ENCODE measurements at places on chromosomes 11 and 22.

- no peak for DNase-seq
Observed at GRCh38 chr11:61826930-61827570, 1.1 kb upstream of the FADS2 start.

DNA sequence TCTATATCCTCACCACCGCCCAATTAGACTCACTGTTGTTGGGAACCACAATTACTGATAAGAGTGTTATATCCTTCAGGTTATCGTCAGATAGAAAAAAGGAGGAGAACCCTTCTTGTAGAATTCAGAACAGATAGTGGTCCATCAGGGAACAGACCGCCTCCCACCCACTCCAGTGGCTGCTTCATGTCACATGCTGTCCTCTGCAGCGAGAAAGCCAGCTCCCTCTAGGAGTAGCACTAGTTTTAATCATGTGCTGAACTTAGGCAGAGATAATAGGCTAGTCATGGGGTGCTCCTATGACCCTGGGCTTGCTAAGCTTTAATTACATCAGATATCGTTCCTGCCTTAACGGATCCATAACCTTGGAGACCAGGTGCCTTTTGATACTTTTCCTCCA lies 51.5 kb upstream of the RAB1B start:
- DNase-seq: no peak

DNA sequence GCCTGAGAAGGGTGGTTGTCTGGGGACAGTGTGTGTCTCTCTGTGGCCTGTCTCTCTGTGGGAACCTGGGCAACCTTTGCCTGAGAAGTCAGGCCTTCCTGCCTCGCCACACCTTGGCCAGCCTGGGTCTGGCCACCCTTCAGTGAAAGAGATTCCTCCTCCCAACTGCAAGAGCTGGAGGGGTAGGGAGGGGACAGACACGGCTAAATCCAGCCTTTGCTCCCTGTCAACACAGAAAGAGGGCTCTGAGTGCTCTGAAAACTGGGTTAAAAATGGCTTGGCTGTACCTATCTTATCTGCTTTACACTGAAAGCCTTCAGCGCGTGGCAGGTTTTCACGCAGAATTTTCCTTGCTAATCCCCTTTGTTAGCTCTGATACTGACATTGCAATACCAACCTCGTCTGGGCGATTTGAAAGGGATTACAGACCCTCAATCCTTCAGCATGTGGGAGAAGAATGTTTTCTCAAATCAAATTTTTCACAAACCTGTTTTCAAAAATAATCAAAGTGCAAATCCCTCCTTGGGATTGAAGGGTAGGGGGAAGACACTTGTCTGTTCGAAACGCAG lies 163.7 kb downstream of the DSCAML1 start:
- no peak for DNase-seq

DNA sequence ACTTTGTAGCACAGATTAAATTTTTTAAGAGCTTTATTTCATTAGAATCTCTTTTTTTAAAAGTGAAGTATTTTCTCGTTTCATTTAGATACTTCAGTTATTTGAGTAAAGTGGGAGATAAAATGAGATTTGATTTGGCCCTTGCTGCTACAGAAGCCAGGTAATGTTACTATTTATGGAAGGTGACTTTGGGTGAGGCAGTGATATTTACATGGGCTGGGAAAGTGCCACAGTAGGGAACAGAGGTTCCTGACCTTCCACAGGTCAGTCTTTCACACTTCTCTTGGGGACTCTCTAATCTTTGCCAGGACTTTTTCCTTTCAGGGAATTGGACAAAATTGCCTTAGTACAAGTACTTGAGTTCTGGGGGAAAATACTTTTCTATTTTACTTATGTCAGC lies 20.4 kb downstream of the CTR9 start:
- no peak for DNase-seq

DNA sequence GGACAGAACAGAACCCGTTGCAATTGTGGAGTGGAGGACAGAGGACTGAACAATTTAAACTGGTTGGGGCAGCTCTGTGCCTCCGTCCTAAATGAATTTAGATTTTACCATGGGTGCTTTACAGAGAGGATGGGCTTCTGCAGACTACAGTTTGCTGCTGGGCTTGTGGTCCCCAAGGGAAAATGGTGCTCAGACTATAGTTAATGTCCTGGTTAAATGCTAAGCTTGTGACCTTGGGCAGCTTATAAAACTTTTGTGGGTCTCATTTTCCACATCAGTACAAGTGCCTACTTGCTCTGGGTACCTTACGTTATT lies 355.2 kb upstream of the NARS2 start:
- no peak for DNase-seq

- no peak for DNase-seq
Observed at GRCh38 chr11:123700772-123701171, 40.7 kb downstream of the ZNF202 start.

DNA sequence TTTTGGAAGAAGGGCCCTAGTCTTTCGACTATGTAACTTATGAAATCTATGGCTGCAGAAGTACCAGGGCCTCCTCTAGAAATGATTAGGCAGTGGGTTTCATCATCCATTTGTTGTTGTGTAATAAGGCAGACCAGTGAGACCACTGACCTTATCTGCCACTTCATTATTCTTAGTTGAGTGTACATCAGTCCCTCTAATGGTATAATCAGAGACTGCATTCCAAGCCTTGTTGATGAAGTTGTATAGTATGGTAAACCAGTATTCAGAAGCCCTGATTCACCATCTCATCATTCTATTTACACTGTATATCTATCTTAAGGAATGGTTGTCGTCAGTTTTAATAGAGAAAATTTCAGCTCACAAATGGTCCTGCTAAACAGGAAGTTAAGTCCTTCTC lies 32.2 kb upstream of the GRIA4 start:
- DNase-seq: no peak

DNA sequence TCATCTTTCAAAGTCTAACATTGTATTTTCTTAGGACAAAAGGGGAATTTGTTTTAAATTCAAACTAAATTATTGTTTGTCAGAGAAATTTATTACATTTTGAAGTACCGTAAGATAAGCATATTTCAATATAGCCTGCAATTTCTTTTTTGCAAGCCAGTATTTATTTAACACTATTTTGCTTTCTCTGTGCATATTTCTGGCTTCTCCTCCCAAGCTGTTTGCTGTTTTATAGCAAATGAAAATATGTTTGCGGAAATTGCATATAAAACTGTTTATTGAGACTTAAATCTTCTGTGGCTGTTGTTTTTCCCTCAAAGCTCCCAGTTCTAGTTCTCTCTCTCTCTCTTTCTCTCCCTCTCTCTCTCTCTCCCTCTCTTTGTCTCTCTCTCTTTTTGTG lies 866.8 kb downstream of the FAM181B start:
- no peak for DNase-seq

DNA sequence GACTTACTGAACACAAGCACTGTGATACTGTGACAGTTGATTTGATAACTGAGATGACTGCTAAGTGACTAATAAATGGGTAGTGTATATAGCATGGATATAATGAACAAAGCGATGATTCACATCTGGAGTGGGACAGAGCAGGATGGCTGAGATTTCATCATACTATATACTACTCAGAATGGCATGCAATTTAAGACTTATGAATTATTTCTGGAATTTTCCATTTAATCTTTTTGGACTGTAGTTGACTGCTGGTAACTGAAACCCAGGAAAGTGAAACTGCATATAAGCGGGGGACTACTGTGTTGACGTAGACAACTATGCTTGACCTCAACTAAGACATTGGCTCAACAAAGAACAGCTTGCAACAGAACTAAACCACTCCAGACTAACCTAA lies 20.0 kb upstream of the NUCB2 start:
- DNase-seq: no peak

DNA sequence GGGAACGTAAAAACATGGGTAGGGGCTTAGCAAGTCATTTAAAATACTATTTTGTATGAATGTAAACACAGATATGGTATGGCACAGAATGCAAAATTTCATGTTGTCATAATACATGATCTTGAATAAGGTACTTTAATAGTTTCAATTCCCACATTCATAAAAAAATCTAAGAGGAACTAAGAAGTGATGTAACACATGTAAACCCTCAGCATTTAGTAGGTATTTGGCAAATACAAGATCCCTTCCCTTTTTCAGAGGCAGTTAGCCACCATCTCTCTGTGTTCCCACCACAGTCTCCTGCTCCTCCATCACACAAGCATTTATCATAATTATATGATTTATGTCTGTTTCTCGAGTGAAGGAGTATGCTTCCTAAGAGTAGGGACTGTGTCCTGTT lies 251.8 kb downstream of the TENM4 start:
- no peak for DNase-seq

DNA sequence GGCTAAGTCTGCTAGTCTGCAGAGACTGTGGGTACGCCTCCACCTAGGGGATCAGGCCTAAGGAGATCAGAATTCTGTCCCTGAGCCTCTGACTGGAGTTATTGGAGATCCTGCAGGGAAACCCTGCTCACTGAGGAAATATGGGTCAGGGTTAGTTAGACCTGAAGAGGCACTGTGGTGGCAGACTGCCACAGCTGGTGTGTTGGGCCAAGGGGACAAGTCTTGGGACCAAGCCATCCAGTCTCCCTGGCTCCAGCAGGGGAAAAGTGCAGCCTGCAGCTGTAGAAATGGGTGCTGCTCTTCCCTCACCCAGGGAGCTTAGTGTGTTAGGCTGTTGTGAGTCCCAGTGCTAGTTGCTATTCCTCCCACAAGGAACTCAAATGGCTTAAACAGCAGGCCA lies 334.8 kb upstream of the LARGE1 start:
- no peak for DNase-seq

GRCh38 chr22:46300491-46300890 lies 3.8 kb downstream of the GTSE1 start:
- no peak for DNase-seq

DNA sequence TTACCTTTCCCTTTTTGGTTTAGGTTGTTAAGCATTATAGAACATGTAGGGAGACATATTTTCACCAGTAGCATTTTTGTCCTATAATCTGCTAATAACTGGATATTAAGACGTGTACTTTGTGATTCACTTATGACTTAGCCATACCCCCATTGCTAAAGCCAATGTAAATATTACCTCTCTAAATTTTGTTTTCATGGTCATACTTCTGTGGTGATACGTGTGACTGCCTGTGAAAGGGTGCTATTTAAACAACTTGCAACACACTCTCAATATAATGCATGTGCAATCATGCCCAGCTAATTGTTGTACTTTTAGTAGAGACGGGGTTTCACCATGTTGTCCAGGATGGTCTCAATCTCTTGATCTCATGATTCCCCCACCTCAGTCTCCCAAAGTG lies 36.2 kb upstream of the PAK1 start:
- no peak for DNase-seq

GRCh38 chr11:45518833-45519535 lies 146.4 kb downstream of the CHST1 start:
- no peak for DNase-seq

DNA sequence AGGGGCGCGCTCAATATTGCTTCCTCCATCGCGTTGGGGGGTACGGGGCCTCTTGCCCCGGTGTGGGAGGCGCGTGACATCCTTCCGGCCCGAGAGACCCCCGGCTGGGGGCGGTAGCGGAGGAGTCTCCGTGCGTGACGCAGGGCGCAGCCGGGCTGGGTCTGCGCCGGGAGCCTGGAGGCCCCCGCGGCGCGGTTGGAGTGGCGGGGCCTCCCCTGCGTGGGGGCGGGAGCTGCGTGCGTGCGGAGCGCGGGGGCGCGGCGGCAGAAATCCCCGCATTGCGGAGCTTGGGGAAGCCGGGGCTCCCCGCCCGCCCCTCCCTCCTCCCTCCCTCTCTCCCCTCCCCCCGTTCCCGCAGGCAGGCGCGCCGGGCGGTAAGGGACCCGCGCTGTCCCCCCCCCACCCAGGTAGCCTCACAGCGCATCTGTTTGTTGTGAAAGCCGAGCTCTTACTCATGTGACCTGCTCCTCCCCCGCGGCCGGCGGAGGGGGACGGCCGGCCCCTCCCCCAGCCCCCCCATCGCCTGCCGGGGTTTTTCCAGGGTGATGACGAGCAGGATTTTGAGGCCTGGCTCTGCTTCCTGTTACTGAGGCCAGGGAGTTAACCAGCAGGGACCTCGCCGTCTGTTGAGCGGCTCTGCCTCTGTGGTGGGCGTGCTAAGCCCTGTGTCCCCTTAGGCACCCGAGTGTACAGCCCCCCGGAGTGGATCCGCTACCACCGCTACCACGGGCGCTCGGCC lies 1.6 kb downstream of the PIM3 start:
- peak; percentile 84 for DNase-seq

DNA sequence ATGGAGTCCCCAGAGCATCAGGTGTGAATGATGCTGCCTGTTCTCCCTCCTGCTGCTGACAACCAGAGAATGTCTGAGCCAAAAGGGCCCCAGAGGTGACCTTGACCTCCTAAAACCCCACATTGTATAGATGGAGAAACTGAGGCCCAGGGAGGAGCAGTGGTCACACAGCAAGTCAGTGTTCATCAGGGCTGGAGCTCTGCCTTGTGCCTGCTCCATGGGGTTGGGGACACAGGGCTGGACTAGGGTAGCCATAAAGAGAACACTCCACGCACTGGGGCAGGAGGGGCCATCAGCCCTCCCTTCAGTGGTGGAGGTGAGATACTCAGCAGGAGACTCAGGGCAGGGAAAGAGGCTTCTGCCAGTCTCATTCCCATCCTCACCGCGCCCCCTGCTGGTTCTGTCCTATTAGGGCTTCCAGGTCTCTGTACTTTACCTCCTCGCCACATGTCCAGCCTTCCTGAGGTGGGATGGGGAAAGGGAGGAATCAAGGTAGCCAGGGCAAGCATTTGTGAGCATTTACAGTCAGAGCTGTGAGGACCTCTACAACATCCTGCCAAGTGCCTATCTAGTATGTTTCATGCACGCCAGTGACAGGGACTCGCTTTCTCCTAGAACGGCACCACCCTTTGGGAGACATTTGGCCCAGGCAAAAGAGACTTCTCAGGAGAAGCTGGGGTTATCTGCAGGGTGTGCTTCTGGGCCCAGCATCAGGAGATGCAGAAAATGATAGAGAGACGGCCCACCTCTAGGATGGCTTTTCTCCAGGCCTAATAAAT lies 43.2 kb downstream of the NEU3 start:
- peak; percentile 66 for DNase-seq

GRCh38 chr11:20137637-20138036 lies 22.6 kb downstream of the DBX1 start:
- DNase-seq: no peak

DNA sequence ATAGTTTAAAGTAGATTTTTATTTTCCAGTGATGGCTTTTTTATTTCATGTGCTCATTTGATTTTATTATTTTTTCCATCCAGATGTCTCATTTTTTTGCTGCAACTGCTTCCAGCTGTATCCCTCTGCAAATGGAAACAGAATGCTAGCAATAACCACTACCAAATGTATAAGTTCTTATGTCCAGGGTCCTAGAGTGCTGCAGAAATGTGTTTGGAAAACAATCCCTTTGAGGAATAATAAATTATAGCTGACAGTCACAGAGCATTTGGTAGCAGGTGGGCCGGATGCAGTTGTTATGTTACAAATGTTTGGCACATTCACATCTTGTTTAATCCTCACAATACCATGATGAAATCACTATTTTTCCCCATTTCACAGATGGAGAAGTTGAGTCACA lies 300.7 kb upstream of the PDGFD start:
- DNase-seq: no peak

GRCh38 chr11:36316049-36316448 lies 20.0 kb downstream of the PRR5L start:
- DNase-seq: no peak

Data from stimulated activated CD4-positive, alpha-beta T cell treated with anti-CD3 and anti-CD28 coated beads, Interleukin-12 subunit alpha, Interleukin-12 subunit beta, amount 100 ng/mL, for 48 hours (primary cell).